ENCODE measurements at places on chromosomes 11 and 22.

GRCh38 chr11:116774661-116775060 is 1.9 kb upstream of the BUD13 start:
- no peak for DNase-seq

- no peak for DNase-seq
Observed at GRCh38 chr11:6646576-6646917, 9.1 kb downstream of the DCHS1 start.

GRCh38 chr11:58688789-58689503 is 42.8 kb downstream of the GLYAT start:
- no peak for DNase-seq

DNA sequence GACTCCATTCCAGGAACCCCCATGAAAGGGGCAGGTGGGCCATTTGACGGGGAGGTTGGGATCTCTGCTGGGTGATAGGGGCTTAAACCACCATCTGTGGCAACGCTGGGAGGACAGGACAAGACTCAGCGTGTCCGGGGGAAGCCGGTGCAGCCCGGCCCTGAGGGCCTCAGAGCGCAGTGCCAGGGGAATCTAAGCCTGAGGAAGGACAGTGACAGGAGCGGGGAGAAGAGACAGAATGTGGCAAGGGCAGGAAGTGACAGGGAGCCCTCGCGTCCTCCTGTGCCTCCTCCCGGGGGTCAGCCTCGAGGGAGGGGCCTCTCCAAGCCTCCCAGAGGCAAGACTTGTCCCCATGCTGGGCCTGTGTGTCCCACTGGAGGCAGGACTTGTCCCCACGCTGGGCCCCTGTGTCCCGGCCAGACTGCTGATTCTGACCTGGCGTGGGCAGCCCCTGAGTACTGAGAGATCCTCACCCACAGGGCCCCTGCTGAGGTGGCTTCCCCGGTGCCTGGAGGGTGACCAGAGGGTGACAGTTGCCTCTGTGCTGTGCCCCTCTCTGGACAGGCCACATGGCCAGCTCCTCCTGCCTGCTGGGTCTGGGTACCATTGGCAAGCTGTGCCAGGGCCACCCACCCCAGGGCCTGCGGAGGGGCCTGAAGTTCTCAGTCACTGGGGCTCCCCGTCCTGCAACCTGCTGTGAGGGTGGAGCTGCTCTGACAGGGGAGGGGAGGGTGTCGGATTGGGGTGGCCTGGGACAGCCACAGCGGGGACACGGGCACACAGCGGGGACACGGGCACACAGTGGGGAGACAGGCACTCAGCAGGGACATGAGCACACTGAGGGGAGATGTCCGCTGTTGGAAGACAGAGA is 676.2 kb downstream of the BRD1 start:
- no peak for DNase-seq

DNA sequence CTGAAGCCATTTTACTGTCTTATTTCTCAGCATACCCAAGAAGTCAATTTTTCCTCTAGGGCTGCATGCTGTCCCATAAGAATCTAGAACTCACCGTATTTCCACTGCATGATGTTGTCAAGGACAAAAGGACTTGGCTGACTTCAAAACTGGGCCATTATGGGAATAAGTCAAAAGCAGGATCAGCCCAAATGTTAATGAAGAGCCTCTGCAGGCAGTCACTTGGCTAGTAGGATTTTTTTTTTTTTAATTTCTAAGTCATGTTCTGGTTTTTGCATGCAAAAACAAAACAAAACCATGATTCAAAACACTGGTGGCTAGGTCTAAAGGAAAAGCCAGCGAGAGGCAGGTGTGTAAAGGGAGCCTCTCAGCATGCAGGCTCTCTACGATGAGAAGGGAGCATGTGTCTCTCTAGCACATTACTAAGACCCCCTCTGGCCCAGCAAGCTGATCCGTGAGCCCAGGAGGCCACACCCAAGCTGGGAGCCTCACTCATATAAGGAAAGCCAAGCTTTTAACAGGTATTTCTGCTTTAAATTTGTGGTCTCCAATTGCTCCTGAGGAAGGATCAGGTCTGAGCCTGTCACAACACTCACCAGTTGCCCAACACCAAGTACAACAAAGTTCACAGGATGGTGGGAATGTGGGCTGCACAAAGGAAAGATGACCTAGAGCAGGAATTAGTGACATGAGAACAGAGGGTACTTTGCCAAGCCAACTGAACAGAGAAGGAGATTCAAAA is 21.4 kb upstream of the STK33 start:
- DNase-seq, result no peak

GRCh38 chr22:30005213-30005857 is 74.9 kb upstream of the HORMAD2 start:
- peak; percentile 67 for DNase-seq

DNA sequence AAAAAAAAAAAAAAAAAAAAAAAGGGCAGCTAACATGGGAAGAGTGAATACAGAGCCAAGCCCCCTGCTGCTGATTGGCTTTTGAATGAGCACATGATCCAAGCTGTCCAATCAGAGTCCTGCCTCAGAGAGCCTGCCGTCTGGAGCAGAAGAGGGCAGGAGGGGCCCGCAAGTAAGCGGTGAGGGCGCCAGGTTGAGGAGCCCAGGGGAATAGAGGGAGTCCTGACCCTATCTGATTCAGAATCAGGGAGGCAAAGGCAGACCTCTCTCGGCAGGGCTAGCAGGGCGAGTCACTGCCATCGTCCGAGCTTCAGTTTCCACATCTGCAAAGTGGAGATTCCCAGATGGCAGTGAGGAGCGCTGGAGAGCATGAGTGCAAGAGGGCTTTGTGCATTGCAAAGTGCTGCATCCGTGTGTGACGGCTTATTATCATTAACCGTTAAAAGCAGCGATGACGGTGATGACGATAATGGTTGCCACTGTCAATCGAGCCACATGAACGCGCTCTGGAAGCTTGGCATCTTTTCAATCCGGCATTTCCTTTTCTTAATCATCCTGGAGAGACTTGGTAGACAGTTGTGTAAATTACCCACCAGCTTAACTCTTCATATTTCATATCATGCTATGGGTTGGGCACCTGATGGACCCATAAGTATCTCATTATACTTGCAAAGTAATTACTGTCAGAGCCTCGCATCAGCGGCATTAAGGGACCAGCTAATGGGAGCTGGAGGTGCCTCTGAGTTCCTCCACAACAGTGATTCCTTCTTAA is 68.6 kb upstream of the ATXN10 start:
- DNase-seq, result no peak

- no peak for DNase-seq
Observed at GRCh38 chr11:112281726-112282125, 21.1 kb upstream of the PLET1 start.

GRCh38 chr22:45397806-45398205 is 15.6 kb downstream of the SMC1B start:
- DNase-seq, result no peak

- DNase-seq, result no peak
Observed at GRCh38 chr11:13761250-13761649, 92.8 kb downstream of the FAR1 start.

- DNase-seq, result peak; percentile 80
Observed at GRCh38 chr22:49929211-49929979, 11.0 kb downstream of the CRELD2 start.

DNA sequence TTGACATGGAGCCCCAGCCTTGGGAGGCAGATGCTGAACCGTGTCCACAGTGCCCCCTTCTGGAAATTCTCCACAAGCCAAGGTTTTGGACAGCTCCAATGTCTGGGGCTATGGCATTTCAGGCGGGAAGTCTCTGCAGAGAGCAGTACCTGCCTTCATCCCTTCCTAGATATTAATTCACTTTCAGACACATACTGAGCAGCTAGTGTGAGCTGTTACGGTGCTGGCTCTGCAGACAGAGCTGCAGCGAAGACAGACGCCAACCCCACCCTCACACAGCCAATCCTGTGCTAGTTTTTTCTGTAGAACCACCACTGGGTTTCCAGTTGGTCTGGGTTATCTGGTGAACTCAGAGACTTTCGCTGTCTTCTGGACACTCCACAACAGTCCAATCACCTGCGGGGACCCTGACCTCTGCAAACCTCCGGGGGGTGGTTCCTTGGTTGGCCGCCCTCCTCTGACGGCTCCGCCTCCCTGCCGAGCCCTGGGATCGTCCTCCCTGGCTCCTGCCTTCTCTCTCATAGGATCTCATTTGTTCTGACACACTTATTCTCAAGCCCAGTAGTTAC is 9.1 kb downstream of the LMF2 start:
- peak; percentile 68 for DNase-seq

GRCh38 chr11:70530629-70531185 is 132.4 kb downstream of the CTTN start:
- DNase-seq, result no peak

GRCh38 chr11:91795139-91795887 is 429.3 kb upstream of the FAT3 start:
- DNase-seq, result no peak

- DNase-seq, result peak; percentile 34
Observed at GRCh38 chr22:37659066-37659896, 758 bp downstream of the PDXP start.

DNA sequence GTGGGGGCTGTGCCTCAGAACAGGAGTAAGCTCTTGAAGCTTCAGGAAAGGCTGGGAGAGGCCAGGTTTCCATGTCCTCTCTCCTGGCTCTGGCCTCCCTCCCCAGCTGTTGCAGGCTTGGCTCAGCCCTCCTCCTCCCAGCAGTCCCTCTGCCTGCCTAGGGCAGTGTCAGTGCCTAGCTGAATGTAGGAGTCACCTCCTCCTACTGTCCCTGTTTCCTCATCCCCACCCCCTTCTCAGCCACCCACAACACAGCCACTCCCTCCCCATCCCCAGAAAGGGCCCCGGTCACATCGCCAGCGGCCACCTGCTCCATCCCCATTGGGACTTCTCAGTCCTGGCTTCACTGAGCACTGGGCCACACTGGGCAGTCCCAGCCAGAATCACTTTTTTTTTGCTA is 2.9 kb upstream of the FBLN1 start:
- DNase-seq, result no peak

- no peak for DNase-seq
Observed at GRCh38 chr11:127656116-127656836, 655.7 kb upstream of the KIRREL3 start.

DNA sequence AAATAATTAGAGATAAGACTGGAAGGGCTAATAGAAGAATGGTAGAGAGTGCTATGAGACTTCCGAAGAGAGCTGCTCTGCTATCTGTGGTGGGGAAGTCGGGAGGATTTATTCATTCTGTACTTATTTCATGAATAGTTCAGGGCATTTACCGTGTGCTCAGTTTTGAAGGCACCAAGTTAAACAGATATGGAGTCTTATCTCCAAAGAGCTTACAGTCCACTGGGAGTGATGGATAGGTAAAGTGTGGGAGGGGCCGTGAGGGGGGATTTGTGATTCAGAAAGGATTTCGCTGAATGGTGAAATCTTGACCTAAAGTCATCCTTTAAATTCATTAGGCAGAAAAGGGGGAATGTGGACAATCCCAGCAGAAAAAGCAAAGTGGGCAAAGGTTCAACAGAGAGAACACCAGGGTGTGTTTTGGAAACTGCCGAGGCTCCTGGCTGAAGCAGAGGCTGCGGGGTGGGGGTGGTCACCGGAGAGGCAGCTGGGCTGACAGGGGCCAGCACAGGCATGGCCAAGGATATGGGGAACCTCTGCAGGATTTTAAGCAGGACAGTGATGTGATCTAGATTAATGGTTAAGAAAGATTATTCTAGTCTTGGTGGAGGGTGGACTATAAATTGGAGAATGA is 91.2 kb downstream of the UBASH3B start:
- DNase-seq, result no peak

DNA sequence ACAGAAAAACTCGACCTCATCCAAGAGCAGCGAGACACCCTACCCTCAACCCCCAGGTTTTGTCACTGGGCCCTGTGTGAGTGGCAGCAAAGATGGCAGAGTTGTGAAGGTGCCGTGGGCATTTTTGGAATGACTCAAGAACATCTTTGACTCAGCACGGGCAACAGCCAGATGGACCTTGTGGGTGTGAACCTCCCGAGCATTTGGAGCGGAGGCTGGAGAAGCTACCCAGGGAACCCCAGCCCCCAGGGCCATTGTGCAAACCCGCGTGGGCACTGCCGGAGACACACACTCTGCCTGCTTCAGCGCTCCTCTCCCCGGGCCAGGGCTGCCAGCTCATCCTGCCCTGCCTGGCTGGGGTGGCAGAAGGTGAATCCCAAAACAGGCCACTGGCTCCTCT is 66.1 kb downstream of the PANX1 start:
- DNase-seq, result no peak

DNA sequence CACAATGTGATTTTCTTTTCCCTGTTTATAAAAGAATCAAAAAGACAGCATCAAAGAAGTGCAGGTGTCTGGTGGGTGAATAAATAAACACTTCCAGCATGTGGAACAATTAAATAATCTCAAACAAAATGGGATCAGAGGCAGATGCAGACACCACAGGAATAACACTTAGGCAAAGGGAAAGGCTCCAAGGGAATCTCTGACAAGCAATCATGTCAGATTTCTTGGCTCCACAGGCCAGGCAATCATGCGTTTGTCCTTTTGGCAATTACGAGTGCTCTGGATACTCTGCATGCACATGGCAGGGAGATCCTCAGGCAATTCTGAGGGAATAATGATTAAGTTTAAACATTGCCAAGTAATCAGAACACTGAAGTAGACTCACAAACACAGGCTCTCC is 403.5 kb upstream of the LUZP2 start:
- no peak for DNase-seq

DNA sequence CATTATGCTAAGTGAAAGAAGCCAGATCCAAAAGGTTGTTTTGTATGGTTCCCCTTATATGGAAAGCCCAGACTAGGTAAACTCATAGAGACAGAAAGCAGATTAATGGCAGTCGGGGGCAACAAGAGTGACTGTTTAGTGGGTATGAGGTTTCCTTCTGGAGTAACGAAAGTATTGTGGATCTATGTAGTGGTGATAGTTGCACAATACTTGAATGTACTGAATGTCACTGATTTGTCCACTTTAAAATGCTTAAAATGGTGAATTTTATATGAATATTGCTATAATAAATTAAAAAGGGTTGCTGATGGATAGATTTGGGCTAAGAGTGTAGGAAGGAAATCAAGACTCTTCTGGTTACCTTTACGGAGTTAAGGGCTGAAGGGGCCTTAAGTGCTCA is 10.0 kb upstream of the SGSM1 start:
- DNase-seq, result no peak

DNA sequence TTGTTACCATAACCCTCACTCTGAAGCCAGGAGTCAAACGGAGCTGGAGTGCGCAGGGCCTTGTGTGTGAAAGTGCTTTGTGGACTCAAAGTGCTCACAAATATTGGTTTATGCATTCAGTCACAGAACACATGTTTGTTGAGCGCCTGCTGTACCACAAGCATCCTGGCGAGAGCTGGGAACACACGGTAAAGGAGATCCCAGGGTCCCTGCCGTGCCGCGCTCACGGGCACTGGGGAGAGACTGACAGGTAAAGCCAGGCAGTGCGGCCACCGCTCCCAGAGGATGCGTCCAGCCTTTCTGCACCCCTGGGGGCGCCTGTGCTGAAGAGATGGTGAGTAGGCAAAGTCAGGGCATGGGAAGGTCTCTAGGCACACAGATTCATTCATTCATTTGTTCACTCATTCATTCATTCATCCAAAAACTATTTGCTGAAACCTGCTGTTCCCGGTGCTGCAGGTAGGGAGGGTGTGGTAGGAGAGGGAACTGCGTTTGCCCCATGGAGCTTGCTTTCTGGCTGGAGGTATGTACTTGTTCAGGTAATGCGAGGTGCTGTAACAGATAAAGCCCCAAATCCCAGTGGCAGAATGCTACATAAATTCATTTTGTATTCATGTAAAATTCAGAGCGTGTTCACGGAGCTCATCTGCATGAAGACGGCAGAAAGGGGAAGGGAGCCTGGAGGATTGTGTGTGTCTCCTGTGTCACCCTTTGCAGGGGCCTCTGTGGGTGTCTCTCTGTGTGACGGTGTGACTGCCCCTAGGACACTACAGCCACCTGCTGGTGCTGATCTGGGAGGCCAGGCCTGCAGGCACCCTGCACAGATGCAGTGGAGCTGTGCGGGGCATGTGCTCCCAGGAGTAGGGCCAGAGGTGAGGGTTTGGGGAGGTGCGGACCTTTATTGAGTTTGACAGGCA is 167.0 kb upstream of the B3GAT1 start:
- DNase-seq, result no peak
